ENCODE measurements at places on chromosomes 1 and 21.

- no peak for DNase-seq
Measured at GRCh38 chr1:95004013-95004412, 68.7 kb downstream of the ALG14 start.

GRCh38 chr1:213852107-213852506, 135.7 kb upstream of the PROX1 start:
- DNase-seq: no peak

DNA sequence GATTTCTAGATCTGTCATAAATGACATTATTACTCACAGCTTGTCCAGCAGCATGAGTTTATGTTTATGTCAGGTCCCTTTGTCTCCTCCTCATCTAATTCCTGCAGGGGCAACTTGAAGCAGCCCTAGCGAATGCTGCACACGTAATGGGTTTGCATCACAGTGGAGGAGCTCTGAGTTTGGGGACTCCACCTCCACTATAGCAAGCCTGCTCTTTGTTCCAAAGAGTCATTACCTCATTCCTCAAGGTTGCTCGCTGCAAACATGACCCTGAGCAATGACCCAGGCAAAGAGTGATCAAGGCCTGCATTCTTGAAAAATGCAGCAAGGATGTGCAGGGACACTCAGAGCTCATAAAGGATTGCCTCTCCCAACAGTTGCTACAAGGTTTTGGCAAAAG, 261.9 kb downstream of the HHIPL2 start:
- DNase-seq: no peak

DNA sequence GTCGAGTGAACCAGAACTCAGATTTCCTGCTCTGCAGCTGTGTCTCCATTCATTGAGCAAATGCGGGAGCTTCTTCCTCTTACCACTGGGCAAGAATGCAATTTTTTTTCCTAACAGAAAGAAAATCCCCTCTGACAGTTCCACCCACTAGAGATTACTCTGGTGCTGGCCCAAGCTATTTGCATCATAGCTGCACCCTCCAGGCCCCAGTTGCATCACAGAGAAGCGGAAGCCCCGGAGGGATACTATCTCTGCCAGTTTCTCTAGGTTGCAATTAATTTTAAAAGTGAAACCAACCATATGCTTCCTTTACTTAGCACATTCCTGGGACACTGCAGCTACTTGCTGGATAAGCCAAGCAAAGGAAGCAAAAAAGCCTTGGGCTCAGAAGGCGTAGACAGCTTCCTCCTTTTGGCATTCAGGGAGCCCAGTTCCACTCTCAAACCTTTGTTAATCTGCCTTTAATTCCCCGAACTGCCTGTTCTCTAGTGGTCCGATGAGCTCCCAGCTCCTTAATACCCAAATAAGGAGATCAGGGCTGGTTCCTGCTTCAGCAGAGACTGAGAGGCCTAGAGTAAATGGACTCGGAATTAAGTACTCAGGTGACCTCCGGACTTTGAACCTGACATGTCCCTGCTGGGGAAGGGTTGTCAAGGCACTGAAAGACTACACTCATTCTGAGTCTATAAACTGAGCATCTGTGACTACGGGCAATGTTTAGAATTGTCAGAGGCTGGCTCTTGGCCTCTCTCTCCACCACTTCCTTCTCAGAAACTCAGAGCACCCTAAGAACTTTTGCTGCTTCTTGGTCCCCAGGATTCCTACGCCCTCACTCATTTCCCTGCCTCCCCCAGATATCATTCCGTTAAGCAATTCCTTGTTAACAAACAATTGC, 72.5 kb upstream of the TNFSF18 start:
- peak; percentile 79 for DNase-seq

DNA sequence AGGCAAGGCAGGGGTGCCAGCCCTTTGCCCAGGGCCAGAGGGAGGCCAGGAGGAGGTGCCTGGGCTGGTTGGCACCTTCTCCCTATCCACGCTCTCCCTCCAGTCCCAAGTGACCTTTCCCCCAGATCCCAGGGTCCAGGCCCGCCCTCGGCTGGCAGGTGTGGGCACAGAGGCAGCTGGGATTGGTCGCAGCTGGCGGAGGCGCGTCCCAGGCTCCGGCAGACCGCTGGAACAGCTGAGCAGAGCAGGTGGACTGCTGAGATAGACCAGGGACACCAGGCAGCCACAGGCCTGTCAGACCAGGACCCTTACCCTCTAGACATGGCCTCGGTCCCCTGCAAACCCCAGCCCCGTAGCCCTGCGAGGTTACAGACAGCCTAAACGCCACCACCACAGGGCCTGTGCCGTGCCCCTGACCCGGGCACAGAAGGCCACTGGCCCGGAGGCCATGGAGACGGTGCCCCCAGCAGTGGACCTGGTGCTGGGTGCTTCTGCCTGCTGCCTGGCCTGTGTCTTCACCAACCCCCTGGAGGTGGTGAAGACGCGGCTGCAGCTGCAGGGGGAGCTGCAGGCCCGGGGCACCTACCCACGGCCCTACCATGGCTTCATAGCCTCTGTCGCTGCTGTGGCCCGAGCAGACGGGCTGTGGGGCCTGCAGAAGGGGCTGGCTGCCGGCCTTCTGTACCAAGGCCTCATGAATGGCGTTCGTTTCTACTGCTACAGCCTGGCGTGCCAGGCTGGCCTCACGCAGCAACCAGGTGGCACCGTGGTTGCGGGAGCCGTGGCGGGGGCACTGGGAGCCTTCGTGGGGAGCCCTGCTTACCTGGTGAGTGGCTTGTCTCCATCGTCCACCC, at the start of gene SLC25A34:
TSS of gene SLC25A34 (plus strand) at position 221 of the 854 bp plus-strand sequence. CDS start at position 449, 228 bp downstream.
- DNase-seq: peak; percentile 78

DNA sequence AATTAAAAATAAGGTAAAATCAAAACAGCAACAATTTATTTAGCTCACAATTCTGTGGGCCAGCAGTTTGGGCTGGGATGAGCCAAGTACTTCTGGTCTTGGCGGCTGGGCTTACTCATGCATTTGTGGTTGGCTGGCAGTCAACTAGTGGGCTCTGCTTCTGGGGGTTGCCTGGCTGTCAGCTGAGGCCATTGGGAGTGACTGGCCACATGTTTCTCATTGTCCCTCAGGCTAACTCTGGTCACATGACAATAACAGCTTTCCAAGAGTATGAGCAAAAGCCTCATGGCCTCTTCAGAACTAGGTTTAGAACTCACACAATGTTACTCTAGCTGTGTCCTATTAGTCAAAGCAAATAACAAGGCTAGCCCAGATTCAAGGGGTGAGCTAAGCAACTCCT, 15.6 kb upstream of the CHIA start:
- peak; percentile 86 for DNase-seq

GRCh38 chr1:41957568-41957967, 38.8 kb upstream of the HIVEP3 start:
- peak; percentile 61 for DNase-seq

DNA sequence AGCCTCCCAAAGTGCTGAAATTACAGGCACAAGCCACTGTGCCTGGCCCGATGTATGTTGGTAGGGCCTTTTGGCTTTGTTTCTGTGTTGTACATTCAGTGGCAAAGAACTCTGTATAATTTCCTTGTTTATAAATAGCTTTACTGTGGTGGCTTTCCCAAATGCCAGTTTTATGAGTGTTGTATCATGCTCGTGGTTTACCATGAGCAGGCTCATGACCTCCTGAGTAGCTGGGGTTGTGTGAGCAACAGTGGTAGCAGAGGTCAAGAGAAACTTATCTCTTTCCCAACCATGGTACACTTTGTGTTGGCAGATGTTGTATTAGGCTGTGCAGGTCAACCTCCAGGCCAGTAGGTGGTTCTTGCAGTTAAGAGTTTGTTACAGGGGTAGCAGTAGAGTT, 420.4 kb upstream of the BEND5 start:
- DNase-seq: peak; percentile 13

- no peak for DNase-seq
Measured at GRCh38 chr1:173447224-173447623, 29.9 kb upstream of the PRDX6 start.

Data from LHCN-M2 (cell line).